ENCODE measurements at places on chromosomes 12 and 14.

GRCh38 chr12:68189821-68190242 lies 30.3 kb upstream of the IFNG start:
- no peak for DNase-seq

GRCh38 chr14:49896966-49897365 lies 4.1 kb downstream of the ARF6 start:
- no peak for DNase-seq

DNA sequence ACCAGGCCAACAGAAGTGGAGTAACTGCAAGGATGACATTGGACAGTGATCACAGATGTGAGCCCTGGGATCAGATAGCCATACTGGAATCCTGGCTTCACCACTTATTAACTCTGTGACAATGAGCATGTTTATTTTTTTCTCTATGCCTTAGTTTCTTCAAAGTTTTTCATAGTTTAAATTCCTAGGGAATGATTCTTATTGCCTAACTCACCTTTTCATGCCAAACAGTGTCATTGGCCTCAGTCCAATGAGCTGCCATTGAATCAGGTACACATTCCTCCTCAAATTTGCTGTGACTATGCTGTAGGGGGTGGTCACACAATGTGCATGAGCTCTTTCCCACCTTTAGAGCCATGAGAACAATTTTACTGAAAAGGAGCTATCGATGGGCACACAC lies 342.3 kb downstream of the SYT1 start:
- DNase-seq = no peak

DNA sequence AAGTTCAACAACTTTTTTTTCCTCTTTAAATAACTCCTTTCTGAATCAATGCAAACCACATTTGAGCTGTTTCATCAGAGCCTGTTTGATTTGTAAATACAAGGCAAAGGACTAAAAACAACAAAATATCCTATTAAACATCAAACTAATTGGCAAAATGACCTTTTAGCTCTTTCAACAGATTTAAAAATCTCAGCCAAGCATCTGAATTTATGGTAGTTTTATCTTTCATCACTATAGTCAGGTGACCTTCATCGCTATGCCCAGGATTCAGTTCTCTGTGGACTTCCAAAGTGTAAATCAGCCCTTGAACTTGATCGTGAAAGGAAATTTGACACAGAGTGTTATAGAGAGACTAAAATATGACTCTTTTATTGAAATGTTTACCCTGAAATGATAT lies 1554.5 kb upstream of the FLRT2 start:
- no peak for DNase-seq
